ENCODE measurements at places on chromosomes 2 and 18. TPM values are rescaled to one million over a fixed set of nuclear protein-coding genes. Genes with fewer than 3 reads are reported as not detected.
A peak's percentile ranks its signal among the peaks of the same experiment; 100 is the strongest.

- no peak for ATAC-seq
These were observed 38.9 kb downstream of the ZNF385B start for GRCh38 chr2:179822540-179822939.

DNA sequence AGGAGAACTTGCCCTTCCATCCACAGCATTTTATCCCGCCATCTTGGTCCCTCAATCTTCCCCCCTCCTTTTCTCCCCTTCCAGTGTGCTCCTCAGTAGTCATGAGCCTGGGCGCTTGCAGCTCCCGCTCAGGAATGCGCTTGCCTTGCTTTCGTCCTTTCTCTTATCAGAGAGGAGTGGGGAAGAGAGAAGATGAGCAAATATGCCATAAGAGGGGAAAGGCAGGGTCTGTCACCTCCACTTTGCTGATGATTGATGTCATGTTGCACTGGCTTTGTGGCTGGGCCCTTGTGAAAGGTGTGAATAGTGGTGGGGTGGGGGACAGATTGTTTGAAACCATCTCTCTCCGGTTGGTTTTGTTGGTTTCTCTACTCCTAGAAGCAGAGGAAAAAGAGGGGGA lies 569.3 kb downstream of the TNS1 start:
- no peak for ATAC-seq

DNA sequence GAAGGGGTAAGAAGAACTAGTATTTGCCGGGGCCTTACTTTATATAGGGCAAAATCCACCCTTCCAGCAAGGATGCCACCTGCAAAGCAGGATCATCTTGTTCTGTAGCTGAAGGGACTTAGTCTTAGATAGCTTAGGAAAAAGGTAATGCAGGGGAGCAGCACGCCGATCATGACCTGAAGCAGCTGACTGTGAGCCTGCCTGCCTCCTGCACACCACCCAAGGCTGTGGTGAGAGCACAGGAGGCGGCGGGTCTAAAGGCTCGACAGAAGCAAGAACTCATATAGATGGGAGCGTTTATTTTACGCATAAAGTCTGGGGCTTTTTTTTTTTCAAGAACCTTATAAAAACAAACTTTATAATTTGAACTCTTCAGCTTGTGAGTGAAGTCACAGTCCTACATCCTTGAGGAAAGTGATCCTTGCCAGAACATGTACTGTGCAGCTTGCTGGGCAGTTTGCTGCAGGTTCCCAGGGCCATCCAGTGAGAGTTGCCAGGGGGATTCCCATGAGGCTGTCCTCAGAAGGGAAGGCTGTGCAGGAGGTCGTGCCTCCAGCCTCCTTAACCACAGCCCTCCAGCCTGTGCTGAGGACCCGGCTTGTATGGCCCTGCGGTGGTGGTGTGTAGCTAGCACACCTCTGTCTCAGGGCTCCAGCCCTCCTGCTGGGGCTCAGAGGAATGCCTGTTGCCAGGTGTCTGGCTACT lies 92.1 kb downstream of the RNF144A start:
- no peak for ATAC-seq

- ATAC-seq = no peak
These were observed 22.6 kb upstream of the RNF125 start for GRCh38 chr18:31996007-31996406.

DNA sequence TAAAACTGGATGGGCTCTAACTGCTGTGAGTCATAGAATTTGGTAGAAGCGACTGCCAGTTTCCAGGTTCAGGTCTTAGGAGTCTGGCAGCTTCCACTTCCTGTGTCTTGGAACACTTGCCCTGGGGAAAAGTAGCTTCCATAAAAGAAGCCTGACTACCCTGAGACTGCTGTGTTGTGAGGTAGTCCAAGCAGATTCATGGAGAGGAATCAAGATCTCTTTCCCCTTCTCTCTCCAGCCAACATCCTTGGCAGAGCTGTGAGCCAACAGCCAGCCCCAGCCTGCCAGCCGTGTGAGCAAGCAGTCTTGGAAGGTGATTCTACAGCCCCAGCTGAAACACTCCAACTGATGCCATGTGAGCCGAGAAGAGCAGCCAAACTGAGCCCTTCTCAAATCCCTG lies 33.7 kb downstream of the SLC20A1 start:
- ATAC-seq = no peak

GRCh38 chr2:71950256-71951082 lies 197.2 kb downstream of the CYP26B1 start:
- no peak for ATAC-seq

COBLL1 gene
- 0.65 TPM for total RNA-seq

GREB1 gene
- 32.5 TPM for total RNA-seq

DNA sequence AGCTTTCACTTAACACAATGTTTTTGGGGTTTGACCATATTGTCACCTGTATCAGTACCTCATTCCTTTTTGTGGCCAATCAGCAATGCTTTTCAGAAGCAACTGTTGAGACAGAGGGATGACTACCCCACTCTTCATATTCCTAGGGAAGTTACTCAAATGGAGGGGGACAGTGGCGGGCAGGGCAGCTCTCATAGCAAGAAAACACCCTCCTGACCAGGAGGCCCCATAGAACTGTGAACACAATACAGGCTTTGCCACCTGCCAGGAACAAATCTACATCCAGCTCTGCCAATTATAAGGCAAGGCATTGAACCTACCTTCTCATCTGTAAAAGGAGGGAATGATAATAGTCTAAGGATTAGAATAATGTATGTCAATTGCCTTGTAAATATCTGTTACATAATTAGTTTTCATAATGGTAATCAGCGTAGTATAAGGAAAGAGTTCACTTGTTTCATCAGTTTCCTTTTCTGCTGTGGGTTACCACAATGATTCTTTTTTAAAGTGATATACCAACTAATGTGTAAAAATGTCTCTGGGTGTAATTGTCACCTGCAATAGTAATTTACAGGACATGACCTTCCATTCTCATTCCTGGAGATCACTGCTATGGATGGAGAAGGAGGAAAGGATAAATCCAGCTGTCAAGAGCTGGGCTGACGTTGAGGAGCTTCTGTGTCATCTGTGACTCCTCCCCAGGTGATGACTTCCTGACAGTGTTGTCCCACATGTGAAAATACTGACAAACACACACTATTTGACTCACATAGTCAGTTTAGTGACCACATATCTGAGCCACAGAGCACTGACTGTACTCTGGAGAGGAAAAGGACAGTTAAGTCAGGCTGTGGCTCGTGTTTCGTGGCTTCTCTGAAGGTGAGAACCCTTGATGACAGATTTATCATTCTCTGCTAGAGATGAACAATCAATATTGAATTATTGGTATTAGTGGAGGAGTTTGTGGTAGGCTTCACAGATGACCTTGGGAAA lies 13.5 kb downstream of the ALPK2 start:
- peak; percentile 84 for ATAC-seq

HSBP1L1 gene
- total RNA-seq = 24.3 TPM

DNA sequence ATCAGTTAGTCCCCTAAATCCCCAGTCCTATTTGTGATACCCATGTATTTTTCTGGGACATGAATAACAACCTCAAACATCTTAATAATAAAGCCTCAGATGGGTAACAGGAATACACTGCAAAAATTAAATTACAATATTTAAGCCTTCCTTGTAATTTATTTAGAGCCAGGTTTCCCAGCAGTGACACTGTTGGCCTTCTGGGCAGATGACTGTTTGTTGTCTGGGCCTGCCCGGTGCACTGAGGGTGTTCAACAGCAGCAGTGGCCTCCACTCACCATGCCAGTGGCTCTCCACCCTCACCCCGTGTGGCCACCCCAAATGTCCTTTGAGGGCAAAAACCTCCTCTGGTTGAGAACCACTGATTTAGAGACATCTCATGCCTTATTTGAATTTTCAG lies 270.2 kb upstream of the SIX3 start:
- ATAC-seq = peak; percentile 73

DNA sequence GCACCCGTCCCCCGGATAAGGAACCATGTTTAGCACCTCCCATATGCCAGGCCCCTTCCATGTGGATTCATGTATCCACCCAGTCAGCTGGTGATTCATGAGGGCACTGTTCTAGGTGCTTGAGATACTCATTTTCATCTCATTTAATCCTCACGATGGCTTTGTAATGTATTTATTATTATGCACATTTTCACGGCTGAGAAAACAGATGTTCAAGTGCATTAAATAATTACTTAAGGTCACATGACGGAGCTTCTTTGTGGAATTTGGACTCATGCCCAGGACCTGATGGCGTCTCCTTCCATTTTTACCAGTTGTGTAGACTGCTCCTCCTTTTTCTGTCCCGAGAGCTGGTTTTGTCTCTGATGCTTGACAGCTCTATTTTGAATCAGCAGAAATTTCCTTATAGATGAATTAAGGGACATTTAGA lies 72.2 kb upstream of the RBM44 start:
- ATAC-seq = peak; percentile 90

DNA sequence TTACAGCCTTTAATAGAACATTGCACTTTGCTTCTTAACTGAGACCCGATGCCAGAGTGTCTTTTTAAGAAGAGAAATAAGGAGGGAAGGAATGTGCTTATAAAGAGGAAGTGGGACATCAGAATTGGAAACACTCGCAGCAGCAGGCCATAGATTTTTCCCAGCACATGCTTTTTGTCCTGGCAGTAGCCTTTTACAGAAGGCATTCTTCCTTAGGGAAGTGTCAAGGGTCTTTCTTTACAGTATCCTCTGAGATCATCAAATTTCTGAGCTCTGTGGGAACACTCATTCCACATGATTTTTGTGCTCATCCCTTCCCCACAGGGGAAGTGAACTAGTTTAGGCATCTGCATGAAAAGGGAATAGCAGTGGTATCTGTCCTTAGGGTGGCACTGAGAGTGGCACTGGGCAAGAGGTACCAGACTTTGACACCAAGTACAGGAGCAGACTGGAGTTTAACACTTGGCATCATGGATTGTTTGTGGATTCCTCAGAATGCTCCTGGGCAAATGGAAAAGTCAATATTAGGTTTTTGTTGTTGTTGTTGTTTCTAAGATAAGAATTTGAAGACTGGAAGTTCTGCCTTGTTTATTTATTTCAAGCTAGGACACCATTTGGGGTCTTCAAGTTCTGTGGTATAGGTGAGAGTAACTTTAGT lies 4.1 kb downstream of the MYO1B start:
- ATAC-seq = no peak

ITGB1BP1 gene
- total RNA-seq = 27.5 TPM

DNA sequence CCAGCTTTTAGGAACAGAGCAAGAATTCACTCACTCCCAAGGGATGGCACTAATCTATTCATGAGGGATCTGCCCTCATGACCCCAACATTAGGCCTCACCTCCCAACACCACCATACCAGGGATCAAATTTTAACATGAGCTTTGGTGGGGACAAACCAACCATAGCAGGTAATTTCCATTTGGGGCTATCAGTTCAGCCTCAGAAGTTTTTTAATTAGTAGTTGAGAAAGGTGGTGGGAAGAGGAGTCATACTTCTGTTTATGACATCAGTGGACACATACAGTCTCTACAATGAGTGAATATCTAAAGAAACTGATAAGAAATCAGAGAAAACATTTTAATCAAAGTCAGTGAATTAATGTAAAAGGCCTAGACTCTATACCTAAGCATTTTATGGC lies 59.6 kb upstream of the EMILIN2 start:
- no peak for ATAC-seq

DNA sequence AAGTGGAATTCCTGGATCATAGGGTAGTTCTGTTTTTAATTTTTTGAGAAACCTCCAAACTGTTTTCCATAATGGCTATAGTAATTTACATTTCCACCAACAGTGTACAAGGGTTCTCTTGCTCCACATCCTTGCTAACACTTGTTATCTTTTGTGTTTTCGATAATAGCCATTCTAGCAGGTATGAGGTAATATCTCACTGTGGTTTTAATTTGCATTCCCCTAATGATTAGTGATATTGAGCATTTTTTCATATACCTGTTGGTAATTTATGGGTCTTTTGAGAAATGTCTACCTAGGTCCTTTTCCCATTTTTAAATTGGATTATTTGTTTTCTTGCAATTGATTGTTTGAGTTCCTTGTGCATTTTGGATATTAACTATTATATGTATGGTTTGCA lies 39.6 kb downstream of the DIS3L2 start:
- ATAC-seq = no peak

- ATAC-seq = no peak
These were observed 344.8 kb upstream of the HS6ST1 start for GRCh38 chr2:128663371-128664050.

MTCL1 gene
- total RNA-seq = 19.4 TPM

- peak; percentile 97 for ATAC-seq
These were observed 114.1 kb upstream of the NDUFV2 start for GRCh38 chr18:8988260-8988871.

DNA sequence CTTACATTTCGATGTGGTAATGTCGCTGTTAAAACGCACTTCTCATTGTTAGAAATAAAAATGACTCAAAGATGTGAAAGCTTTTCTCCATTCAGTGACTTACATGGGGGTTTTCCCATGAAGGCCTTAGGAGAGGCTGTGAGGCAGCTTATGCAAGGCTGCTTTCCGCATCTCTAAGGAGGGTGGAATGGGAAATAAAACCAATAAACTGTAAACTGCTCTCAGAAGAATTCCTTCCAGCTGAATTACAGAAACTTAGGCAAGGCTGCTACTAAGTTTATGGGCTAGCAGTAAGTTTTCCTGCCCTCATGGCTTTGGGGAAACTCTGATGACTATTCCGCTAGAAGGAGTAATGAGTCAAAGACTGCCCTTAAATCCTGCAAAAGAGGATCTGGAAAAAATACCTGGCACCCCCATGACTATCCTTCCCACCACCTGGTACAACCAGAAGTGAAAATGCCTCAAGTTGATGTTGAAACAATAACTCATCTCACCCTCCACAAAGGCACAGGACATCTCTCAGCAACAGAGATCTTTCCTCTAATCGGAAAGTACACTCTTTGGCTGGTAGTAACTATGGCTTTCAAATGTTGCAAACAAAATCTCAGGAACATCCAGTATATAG lies 97.7 kb upstream of the SMAD7 start:
- ATAC-seq = peak; percentile 96

GRCh38 chr2:14903709-14904374 lies 271.3 kb downstream of the LRATD1 start:
- peak; percentile 53 for ATAC-seq

DNA sequence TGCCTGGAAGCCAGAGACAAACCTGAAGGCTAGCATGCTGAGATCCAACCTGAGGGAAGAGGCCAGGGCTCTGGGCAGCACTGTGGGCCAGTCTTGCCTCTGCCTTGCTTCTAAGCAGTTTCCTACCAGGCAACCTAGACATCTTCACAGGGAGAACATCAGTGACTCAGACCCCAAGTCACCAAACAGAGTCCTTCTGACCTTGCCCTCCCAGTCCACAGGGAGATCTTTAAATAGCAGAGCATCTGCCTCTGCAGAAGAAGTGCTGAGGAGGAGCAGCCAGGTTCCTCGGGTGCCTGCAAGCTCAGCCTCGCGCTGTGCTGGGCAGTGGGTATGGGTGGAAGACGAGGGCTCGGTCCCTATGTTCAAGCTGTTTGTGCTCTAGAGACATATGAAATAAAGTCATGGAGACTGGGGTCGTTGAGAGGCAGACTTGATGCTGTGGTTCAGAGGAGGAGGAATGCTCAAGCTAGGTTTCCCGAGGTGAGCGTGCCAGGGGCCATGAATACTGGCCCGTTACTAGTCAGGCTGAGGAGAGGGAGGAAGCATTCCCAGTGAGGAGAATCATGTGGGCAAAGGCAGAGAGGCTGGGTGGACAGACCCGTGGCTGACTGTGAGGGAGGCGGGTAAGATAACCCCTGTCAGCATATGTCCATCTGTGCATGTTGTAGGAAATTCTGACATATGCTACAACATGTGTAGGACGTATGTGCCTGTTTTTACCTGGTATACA lies 66.5 kb downstream of the BOLA3 start:
- no peak for ATAC-seq

Data from motor neuron (in vitro differentiated cells).